CD14-positive monocyte (primary cell): ENCODE measurements at places on chromosomes 13 and 19.
A peak's percentile ranks its signal among the peaks of the same experiment; 100 is the strongest.

- DNase-seq: no peak
Measured at GRCh38 chr13:48643159-48643558, 10.6 kb upstream of the CYSLTR2 start.

DNA sequence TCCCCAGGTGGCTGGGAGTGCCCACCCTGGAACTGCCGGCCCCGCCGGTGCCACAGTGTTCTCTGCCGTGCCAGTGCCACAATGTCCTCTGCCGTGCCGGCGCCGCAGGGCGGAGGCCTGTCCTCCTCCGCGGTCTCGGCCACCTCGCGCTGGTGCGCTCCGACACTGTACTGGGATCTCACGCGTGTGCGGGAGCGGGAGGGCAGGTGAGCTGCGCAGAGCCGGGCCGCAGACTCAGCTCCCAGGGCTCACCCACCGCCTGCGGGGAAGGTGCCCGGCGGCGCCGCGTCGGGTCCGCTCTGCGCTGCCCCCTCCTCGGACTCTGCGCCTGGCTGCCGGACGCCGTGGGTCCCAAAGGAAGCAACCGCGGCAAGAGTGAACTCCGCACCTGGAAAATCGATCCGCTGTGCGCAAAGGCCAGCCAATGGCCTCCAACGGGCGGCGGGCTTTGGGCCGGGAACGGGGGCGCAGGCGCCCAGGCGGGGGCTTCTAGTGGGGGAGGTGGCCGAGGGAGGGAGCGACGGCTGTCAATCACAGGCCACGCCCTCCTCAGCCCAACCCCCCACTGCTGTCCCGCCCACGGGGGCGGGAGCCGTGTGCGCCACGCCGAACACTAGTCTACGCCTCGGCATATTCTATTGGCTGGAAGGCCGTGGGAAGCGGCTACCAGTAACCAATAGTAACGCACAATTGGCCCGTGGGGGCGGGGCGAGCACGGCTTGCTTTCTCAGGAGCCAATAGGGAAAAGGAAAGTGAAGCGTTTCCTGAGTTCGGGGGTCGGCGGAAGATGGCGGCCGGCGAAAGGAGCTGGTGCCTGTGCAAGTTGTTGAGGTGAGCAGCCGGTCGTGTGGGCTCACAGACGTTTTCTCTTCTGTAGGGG lies at the start of gene ALG11:
Gene ALG11 (plus strand): TSS at position 767 of the 880 bp plus-strand sequence. CDS start 21 bp downstream, at position 788.
- DNase-seq: peak; percentile 99

- no peak for DNase-seq
Measured at GRCh38 chr19:39928357-39928725, 6.1 kb downstream of the FCGBP start.

- DNase-seq: no peak
Measured at GRCh38 chr13:90276216-90276615, 1071.3 kb upstream of the MIR17HG start.

DNA sequence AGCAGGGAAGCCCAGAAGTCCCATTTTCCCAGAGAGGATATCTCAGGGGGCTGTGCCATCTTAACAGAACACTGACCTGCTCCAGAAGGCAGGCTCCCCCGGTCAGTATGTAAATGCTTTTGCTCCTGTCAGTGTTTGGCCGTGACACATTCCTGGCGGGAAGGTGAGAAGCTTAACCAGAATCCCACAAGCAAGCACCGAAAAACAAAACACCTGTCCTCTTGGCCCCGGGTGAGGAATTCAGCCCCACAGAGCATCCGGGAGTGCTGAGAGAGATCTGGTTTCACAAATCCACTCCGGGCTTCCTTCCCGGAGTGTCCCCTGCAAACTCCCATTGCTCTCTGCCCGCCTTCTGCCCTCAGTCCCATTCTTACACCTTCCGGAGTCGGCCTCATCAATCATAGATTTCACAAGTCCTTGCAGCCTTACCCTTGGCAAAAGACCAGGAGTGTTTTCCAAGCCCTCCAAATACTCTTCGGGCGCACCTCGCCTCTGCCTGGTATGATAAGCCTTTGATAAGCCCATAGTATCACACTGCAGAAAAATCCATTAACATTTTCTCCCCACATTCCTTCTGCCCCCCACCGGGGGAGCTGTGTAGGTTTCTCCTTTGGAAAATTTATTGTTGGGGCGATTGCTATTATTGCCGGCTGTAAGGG lies 12.2 kb downstream of the TPM4 start:
- DNase-seq: no peak
